Aorta (tissue), 5 donors: ENCODE measurements at places on chromosomes 1 and 21. TPM values are rescaled to one million over a fixed set of nuclear protein-coding genes. Genes with fewer than 3 reads are reported as not detected.

Gene PTAFR
- 10.4 TPM for total RNA-seq

Gene SPAG17
- 0.06 TPM for total RNA-seq

Gene NEGR1
- 50.3 TPM for total RNA-seq

Gene KRTAP23-1
- total RNA-seq = not detected

Gene LCE1A
- not detected for total RNA-seq

Gene TNFRSF9
- 0.36 TPM for total RNA-seq

Gene C4BPA
- total RNA-seq = not detected

Gene GLMN
- total RNA-seq = 7.6 TPM

Gene ACTN2
- total RNA-seq = 40.5 TPM

Gene S100A16
- 83.4 TPM for total RNA-seq

Gene LMX1A
- not detected for total RNA-seq

Gene VHLL
- not detected for total RNA-seq

Gene FLG2
- total RNA-seq = not detected

Gene TTC24
- total RNA-seq = not detected
